ENCODE measurements at places on chromosomes 4 and X.

DNA sequence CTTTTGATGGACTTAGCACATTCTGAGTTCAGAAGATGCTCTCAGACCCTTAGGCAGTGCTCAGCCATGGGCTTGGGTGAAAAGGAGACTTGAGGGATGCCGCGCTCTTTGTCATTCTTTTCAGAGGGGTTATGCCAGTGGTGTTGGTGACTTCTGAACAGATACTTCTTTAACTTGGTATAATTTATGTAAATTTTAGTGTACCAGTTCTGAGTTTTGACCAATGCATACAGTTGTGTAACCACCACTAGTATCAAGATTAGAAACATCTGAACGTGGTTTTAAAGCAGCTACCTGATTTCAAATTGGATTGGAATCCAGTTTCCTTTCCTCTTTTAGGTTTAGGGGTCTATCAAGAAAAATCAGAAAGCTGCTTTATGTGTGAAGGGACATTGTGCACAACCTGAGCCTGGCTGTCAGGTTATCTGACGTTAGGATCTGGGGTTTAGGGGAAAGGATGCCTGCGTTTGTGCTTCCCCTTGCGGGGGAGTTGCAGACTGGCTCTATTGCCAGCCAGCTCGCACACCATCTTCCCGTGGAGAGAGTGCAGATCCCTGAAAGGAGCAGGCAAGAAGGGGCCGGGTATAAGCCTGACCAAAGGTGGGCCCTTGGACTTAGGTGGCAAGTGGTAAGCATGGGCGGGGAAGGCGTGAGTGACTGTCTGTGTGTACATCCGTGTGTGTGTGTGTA, 19.0 kb downstream of the SMS start:
- DNase-seq: no peak

- DNase-seq: no peak
These were observed 85.4 kb downstream of the DCHS2 start for GRCh38 chr4:154406018-154406795.

DNA sequence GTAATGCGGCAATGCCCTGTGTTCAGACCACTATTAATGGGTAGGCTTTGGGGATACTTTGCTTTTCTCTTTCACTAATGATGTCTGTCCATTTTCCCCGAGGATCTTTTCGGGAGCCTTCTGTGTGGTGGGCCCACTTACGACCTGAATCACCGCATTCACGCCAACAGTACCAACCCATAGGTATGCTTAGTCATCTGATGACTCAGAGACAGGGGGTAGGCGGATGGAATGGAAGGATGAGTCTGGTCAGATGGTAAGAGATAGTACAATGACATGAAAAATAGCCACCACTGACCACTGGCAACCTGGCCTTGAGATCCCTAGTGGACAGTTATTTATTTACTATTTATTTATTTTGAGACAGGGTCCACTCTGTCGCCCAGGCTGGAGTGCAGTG, 76.0 kb upstream of the DHRSX start:
- DNase-seq: no peak

DNA sequence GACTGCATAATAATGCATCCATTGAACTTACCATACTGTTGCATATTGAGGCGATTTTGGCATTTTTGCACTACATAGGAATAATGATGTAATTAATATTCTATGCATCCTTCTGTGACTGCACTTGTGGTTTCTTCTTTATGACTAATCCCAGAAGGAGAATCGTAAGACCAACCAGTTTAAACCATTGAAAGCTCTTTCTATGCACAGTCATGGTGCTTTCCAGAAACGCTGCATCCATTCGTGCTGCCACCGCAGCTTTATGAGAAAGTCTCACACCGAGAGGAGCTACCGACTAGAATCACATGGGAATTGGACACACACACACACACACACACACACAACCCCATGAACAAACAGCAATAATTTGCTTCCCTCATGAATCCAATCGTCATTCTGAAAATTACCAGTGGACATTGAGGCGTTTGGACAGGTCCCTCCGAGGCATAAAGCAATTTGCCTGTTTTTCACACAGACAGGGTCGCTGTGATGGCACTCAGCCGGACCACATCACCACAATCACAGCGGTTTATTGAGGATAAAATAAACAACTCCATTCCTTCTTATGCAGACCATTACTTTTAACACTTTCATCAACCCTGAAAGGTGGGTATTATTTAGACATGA, 64.2 kb downstream of the PACRGL start:
- no peak for DNase-seq

DNA sequence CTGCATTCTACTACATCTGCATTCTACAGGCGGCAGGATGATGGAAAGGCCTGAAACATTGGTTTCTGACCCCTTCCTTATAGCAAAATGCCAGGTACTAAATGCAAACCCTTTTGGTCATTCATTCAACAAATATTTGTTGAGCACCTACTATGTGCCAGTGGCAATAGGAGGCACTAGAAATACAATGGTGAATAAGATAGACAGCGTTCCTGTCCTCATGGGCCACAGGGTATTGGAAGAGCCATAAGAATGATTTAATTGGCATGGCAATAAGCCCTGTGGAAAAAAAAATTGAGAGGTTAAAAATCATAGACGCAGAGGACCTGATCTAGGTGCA, 17.3 kb upstream of the LAP3 start:
- no peak for DNase-seq

DNA sequence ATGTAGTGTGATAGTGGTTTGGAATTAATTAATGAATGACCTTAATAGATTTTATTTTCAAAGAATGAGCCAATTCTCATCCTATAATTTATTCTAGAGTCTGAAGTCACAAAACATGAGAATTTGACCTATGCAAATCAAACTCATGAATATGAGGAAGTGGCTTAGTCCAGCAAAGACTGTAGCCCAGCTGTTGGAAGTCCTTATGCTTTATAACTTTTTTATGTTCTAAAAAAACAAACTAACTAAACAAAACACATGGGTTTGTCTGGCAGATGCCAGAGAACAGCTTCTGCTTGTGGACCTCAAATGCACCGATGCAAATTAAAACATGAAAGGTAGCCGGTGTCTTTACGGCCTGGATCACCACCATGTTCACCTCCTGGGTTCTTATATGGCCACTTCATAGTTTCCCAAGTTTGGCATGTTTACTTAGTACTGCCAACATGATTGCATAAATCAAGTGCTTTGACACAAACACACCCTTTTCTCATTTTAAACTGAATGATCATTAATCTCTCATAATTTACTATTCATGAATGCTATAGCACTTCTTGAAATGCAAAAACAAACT, 277.4 kb downstream of the PAPSS1 start:
- DNase-seq: no peak

GRCh38 chr4:149987330-149988086, 90.7 kb upstream of the DCLK2 start:
- DNase-seq: no peak

GRCh38 chrX:86014421-86014820, 32.9 kb downstream of the CHM start:
- DNase-seq: no peak

- DNase-seq: no peak
These were observed 72.0 kb downstream of the FRMPD4 start for GRCh38 chrX:12210196-12210815.

DNA sequence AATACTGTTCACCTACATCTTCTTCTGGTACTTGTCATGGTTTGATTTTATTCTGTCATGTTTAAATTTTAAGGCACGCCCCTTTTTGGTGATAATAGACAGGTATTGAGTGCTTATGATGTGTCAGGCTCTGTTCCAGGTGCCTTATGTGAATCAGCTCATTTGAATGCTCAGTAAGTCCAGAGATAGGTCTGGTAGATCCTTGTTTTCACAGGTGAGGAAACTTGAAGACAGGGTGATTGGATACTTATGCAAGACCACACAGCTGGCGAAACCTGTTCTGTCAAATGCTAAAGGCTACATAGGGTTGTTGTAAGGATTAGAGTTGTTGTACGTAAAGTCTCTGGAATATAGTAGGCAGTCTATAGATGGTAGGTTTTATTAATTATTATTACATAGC, 9.6 kb upstream of the SLC25A14 start:
- no peak for DNase-seq

DNA sequence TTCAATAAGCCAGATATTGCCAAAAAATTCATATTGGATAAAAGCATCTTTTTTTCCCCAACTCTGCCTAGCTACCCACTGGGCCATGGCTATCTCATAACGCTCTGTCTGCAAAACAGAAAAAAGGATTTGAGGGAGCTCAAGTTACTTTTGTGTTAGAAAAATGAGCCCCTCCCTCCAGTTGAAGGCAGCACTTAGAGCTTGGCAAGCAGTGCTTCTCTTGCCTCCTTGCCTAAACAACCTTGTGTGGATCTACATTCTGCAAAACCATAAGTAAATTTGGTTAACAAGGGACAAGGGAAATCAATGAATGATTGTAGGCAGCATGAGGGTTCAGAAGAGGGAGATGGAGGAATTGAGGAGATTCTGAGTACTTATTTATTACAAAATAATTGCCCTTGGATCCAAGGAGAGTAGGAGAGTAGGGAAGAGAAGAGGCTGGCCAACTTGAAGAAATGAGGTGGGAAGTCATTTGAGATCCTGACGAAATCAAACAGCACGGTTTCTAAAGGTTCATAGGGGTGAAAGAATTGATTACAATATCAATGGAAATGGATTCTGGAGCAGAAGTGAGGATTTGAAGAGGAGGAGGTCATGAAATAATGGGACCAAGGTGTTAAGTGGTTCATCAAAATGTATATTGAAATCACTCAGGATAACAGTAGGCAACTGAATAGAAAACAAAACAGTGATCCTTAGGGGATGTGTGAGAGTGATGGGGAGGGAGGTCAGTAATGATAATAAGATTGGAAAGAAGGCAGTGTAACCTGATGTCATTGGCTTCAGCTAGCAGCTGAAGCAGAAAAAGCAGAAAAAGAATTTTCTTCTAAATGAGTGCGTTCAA, 434.8 kb upstream of the IGFBP7 start:
- DNase-seq: no peak

DNA sequence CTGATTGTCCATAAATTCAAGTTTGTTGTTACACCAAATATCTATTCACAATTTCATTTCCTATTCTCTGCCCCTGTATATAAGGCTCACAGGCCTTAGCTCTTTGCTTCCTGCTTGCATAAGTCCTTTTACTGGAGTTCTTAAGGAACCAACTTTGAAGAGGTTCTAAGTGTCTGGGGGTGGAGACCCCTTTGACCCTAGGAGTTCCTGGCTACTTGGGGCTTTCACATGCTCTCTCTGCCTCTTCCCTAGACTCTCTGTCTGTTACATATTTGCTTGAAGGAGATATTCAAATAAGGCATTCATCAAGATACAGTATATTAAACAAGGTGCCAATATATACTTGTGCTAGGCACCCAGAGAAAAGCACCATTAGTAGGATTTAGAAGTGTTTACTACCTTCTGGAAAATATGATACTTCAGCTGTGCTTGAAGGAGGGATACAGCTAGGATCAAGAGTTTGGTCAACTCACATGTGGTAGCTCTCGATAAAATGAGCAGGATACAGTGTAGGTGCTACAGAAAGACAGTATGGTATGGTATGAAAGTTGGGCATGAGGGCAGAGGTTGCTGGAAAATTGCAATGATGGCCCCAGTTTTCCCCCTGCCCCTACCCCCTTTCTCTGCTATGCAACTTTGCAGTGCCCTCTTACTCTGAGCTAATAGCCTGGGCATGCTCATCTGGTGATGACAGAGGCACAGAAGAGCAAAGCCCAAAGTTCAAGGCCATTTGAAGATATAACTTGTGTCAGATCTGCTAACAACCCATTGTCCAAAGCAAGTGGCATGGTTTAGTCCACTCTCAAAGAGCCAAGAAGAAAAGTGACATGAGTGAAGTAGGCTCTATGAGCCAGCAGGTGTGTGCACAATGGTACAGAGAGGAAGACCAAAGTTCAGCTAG, 107.6 kb upstream of the CPEB2 start:
- DNase-seq: no peak

DNA sequence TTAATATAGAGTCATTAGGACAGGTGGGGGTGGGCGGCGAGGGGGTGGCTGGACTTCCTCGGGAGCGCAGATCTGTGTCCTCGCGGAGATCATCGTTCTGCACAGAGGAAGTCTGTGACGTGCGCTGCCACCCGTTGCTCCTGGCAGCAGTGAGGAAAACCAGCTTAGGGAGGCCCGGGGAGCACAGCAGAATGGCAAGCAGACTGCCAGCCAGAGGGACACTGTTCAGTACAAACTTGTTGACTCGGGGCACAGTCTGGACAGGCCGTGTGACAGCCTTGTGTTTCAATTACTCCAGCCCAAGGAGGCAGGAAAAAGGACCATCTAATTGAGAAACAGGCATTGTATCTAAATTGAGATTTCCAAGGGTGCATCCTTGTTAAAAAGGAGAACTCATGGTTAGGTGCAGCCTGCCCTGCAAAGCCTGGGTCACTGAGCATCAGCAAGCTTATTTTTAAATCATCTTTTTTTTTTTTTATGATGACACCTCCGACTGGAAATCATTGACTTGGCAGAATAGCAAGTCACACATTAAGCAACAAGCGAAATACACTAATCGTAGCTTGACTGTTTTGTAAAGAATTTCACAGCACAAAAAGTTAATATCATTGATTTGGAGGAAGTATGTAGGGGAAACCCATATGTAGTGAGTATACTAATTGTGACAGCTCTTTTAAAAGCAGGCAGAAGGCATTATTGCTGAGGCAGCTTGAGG, 512.0 kb upstream of the FAT1 start:
- DNase-seq: no peak

- no peak for DNase-seq
These were observed 1105.9 kb downstream of the ARAP2 start for GRCh38 chr4:35138449-35138848.

GRCh38 chrX:39261446-39262147, 460.3 kb downstream of the MID1IP1 start:
- DNase-seq: no peak

GRCh38 chr4:110250023-110250387, 51.6 kb upstream of the ELOVL6 start:
- DNase-seq: no peak

DNA sequence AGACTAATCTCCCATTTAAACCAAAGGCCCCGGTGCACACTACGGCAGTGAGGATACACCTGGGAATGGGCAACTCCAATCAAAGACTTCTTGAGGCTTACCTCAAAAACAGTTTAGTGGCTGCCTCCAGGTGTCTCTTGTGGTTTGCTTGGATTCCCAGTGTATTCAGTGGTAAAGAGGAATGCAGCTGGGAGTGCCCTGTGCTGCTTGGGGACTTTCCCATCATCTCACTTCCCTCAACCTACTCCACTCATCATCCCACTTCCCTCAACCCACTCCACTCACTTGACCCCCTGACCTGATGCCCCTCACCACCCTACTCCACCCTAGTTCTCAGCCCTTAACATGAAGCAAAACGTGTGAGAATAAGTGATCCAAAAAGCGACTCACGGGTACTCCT, 177.3 kb upstream of the ETNPPL start:
- no peak for DNase-seq

DNA sequence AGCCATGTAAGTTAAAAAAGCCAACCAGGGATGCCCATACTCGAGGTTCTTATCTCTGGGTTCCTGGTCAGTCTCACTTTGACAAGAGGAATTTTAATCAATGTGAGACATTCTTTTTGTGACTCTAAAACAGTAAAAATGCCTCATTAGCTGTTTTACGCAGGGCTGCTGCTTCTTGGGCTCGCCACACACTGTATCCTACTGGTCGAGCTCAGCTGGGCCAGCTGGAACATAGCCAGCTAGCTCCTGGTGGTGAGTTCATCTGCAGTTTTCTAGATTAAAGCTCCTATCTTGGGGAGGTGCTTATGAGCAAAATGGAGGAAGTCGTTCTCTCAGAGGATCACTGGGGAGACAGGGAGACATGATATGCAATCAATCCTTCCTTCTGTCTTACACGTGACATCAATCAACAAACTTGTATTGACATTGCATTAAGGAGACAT, 55.9 kb upstream of the LEF1 start:
- no peak for DNase-seq

- DNase-seq: no peak
These were observed 69.8 kb upstream of the TTC29 start for GRCh38 chr4:147015491-147015890.
